Stimulated activated CD8-positive, alpha-beta memory T cell treated with anti-CD3 and anti-CD28 coated beads, Interleukin-2, amount 100 ng/mL, for 1 hour (primary cell): ENCODE measurements at places on chromosomes 16 and 17.

DNA sequence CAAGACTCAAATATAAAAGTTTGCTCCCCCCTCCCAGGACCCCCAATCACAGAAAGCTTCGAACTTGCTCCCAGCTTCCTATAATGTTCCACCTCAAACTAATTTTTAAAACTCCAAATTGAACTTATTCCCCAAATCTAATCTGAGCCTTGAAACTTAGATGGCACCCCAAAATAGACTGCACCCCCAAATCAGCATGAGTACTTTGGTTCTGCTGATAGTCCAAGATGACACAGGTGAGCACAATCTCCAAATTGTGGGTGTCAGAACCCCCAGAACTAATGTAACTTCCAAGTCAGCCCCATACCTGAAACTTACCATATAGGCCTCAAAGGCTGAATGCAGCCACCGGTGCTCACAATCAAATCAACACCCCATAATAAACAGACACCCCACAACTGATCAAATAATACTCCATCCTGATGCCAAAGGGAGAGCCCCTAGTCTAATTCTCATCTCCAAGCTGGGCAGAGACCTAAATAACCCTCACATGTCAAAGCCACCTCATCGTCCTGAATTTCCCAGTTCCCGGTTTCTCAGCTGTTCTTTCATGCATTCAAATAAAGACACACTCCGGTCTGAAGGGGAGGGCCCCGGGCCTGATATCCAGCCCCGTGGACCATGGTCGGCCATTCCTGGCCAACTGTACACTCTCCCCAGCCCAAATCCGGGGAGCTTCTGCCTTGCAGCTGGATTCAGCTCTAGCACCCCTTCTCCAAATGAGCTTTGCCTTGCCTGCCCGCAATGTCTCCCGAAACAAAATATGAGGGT is 1.8 kb upstream of the BCL6B start:
- no peak for DNase-seq

DNA sequence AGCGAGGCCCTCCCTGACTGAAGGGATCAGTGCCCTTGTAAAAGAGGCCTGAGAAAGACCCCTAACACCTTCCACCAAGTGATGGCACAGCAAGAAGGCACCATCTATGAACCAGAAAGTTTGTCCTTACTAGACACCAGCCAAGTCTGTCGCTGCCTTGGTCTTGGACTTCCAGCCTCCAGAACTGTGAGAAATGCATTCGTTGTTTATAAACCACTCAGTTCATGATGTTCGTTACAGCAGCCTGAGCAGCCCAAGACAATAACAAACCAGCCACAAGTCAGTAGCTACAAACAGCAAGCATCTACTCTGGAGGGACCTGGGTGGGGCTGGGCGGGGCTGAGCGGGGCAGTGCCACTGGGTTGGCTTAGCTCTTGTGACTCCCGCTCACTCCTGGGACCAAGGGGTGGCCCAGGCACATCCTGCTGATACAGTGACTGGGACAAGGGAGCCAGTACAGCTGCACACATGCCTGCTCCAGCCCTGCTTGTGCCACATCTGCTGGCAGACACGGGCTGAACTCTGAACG is 234.9 kb downstream of the IRF8 start:
- no peak for DNase-seq

GRCh38 chr16:4111748-4112696 is 4.2 kb downstream of the ADCY9 start:
- no peak for DNase-seq

DNA sequence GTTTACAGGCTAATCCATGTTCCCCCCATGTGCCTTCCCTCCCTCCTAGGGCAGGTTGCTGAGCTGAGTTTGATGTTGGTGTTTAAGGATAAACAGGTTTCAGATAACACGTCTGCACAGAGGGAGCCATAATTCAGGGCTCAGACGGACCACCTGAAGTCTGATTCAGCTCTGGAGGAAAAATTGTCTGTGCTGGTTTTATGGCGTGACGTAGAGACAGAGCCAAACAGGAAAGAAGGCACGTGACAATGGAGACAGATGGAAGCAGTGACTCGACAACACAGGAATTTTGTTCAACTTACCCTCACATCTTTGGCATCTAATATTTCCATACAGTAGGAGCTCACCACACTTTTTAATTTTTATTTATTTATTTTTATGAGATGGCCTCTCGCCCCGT is 10.7 kb upstream of the USP10 start:
- DNase-seq = no peak

DNA sequence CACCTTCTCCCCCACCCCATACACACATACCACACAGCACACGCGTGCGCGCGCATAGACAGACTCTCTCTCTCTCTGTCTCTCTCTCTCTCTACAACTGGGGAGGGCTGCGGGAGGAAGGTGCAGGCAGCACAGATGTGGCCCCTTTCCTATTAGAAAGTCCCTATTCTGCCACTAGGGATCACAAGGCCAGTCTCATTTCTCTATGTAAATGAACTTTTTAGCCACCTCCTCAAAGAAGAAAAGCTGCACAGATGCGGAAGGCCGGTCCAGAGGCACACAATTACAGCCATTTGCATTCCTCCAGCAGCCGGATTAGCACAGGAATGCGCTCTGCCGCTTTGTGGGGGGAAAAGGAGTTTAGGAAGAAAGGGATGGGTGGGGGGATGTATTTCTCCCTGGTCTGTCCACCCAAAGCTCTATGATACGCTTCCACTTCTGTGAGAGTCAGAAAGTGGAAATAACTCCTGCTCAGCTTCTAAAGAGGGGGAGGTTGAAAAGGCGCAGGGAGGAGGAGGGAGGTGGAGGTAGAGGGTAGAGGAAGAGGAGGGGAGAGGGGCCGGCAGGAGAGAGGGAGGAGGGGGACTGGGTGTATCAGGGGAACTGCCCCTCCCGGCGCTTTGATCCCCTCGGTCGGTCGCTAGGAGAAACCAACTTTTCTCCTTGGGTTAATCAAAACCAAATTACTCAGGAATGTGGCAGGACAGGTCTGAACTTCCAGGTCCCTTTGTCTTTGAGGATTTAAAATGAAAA is 11.7 kb downstream of the ZFHX3 start:
- no peak for DNase-seq

- no peak for DNase-seq
These were observed 20.8 kb downstream of the C16orf74 start for GRCh38 chr16:85730186-85730465.

DNA sequence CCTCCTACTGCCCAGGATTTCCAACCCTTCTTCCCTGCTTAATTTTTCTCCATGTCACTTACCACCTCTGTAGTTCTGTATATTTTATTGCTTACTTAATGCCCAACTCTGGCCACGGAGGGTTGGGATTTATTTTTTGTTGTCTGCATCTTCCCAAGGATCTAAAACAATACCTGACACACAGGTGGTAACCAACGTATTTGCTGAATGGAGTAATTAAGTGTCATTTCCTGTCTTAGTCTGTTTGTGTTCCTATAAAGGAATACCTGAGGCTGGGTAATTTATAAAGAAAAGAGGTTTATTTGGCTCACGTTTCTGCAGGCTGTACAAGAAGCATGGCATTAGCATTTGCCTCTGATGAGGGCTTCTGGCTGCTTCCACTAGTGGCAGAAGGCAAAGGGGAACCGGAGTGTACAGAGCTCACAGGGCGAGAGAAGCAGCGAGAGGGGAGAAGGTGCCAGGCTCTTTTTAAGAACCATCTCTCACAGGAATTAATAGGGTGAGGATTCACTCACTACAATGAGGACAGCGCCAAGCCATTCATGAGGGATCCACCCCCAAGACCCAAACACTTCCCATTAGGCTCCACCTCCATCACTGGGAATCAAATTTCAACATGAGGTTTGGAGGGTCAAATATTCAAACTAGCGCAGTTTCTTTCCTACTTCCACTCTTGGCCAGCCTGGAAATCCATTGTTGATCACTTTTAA is 44.8 kb downstream of the ERN1 start:
- no peak for DNase-seq

DNA sequence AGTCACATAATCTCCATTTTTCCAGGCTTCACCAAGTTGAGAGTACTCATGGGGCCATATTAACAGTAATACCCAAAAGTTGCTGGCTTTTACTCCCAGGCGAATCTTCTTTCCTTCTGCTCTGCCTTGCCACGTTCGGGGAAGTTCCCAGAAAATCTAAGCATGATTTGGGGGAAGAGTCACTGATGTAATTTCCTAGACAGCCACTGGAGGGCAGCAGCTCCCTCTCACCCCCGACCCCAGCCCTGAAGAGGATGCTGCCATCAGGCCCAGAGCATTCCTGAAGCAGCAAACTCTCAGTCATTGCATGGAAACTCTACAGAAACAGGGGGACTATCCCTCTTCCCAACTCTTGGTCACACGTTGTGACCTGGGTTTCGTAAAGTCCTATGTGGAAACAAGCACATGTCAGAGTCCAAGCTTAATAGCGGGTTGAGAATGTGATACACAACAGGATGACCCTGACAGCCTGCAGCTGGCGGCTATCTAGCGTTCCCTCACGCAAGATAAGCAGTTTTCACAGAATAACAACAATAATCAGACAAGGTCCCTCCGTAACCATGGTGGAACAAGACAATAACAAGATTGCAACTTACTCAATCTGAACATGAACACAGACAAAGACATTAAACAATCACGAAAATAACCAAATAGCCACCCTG is 43.8 kb upstream of the DHX40 start:
- DNase-seq = peak; percentile 12

- no peak for DNase-seq
These were observed 808.9 kb downstream of the CDH11 start for GRCh38 chr16:64312980-64313379.

DNA sequence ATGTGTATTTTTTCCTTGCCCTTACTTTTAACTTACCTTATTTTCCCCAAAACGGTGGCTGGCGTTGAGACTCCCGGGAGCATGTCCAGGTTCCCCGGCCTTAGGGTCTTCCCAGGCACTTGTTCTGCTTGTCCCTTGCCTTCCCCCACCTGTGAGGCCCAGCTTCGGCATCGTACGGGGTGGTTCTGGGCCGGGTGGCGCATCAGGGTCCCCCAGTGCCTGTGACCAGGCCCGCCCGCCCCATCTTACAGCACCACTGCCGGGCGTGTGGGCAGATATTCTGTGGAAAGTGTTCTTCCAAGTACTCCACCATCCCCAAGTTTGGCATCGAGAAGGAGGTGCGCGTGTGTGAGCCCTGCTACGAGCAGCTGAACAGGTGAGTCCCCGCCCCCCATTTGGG is 7.4 kb downstream of the HGS start:
- DNase-seq = no peak

GRCh38 chr16:28990375-28991040 is 5.7 kb downstream of the LAT start:
- DNase-seq = peak; percentile 37

DNA sequence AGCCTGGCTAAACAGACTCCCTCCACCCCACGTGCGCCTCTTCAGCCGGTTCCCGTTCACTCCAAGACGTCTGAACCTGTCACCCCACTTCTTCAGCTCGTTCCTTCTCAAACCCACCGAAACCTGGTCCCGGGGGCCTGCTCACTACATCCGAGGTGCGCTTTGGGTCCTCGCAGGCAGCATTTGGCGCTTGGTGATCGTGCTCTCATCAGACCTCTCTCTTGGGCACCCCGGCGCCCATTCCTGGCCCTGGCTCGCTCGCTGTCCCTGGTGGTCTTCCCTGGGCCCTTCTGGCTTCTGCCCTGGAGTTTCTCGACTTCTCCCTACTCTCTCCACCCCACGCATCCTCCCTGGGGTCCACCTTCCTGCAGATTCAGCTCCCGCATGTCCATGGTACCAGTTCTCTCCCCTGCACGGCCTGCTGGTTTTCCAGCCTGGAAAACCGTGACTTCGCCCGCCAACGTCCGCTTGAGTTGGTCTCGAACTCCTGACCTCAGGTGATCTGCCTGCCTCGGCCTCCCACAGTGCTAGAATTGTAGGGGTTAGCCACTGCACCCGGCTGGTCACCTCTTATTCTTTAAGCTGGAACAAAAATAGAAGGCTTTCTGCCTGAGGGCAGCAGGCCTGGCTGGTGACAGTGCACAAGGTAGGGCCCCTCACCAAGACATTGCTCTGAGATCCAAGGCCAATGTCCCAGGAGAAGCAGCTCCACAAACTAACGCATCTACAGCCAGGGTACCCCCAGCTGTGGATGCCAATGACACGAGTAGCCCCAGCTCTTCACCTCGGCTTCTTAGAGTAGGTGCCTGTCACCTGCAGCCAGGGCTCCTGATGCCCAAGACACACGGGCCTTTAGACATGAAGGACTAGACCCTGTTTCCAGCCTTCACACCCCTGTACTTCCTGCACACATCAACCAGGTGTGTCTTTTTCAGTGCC is 1.1 kb upstream of the MEAK7 start:
- DNase-seq = no peak

- DNase-seq = no peak
These were observed 54.2 kb upstream of the MED9 start for GRCh38 chr17:17422641-17423040.

DNA sequence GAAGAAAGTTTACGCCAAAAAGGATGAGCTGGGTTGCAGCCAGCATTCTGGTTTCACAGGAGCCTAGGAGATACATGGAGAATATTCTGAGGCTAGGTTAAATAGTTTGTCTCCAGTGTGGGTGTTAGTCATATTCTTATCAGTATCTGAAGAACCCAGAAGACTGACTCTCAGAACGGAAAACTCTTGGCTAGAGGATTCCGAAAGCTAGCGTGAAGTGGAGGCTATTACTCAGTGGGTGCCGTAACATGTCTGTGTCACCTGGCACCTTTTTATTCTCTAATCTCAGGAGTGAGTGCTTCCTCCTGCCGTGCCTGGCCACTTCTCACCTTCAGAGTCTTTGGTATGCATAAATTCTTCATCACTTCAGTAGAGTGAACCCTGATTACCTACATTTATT is 199.5 kb downstream of the WWOX start:
- DNase-seq = no peak

DNA sequence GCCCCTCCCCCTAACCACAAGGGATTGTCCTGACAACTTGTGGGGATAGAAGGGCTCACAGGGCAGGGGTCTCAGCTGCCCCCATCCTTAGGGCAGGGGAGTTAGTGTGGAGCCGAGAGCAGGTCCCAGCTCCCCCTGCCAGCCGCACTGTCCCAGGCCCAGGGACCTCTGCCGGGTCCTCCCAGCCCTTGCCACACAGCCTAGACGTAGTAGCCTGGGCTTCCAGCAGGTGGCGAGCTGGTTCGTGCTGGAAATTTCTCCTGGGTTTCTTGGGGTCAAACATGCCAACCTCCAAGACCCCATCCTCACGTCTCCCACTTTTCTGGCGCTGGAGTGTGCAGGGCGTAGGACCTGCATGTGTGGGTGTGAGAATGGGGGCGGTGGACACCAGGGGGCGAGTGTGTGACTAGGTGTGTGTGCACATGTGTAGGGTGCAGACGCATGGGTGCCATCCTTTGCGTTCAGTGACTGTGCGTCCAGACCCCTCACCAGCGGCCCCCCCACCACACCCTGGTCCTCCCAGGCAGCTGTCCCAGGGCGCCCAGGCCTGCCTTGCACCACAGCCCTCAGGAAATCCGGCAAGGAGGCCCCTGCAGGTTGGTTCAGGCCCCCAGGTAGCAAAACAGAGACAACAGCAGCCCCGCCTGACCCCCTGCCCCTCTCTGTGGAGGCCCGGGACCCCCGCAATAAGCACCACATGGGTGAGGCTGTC is 29.5 kb downstream of the SBK1 start:
- no peak for DNase-seq

GRCh38 chr16:7400117-7400890 is 67.7 kb downstream of the RBFOX1 start:
- DNase-seq = no peak

GRCh38 chr17:1112875-1113274 is 66.9 kb downstream of the ABR start:
- no peak for DNase-seq
